ENCODE measurements at places on chromosomes 2 and 18. TPM values are rescaled to one million over a fixed set of nuclear protein-coding genes. Genes with fewer than 3 reads are reported as not detected.

Gene NEUROD1
- total RNA-seq, result not detected

Gene VRK2
- 28.2 TPM for total RNA-seq

Gene ANKRD30B
- total RNA-seq, result not detected

Gene UGT1A10
- not detected for total RNA-seq

Gene UGT1A7
- 4.8 TPM for total RNA-seq

Gene GKN2
- 1.9 TPM for total RNA-seq

Gene TIGD1
- total RNA-seq, result 5.6 TPM

Gene TMEM200C
- not detected for total RNA-seq

Gene ASB18
- not detected for total RNA-seq

Gene COLEC12
- 0.06 TPM for total RNA-seq

Gene CCL20
- total RNA-seq, result 7.8 TPM

Gene RTP5
- total RNA-seq, result not detected

Gene LAMA3
- total RNA-seq, result 52.1 TPM

Gene CYS1
- 1.5 TPM for total RNA-seq

Gene DCC
- total RNA-seq, result not detected

Gene RBM44
- total RNA-seq, result 0.30 TPM

Gene KCNJ3
- total RNA-seq, result not detected

Gene DUSP2
- total RNA-seq, result 0.38 TPM

Gene ONECUT2
- total RNA-seq, result 0.37 TPM

Gene C2orf74
- 15.6 TPM for total RNA-seq

Gene FAM237A
- not detected for total RNA-seq

Gene SKA1
- 10.9 TPM for total RNA-seq

Gene REG3G
- total RNA-seq, result not detected

Gene GRHL1
- 0.84 TPM for total RNA-seq

Gene SKOR2
- not detected for total RNA-seq

Gene CD207
- total RNA-seq, result not detected

Gene SMC6
- total RNA-seq, result 21.8 TPM

Gene DUSP11
- total RNA-seq, result 47.7 TPM

Gene CABLES1
- total RNA-seq, result 15.3 TPM

Gene CHMP1B
- total RNA-seq, result 49.4 TPM

Gene CERKL
- total RNA-seq, result 0.24 TPM

Gene TSHZ1
- total RNA-seq, result 5.7 TPM

Gene SPHKAP
- total RNA-seq, result not detected

Gene ALKAL2
- not detected for total RNA-seq

Gene SAG
- total RNA-seq, result not detected

Gene DNAH7
- 0.82 TPM for total RNA-seq

Gene SERPINB11
- total RNA-seq, result not detected

Gene PSMA8
- not detected for total RNA-seq

Gene IL36A
- not detected for total RNA-seq

Gene ANO7
- total RNA-seq, result 2.0 TPM

Gene CTLA4
- total RNA-seq, result not detected

Gene TUBA3E
- total RNA-seq, result 4.6 TPM

Gene IKZF2
- 0.37 TPM for total RNA-seq

Gene PRSS56
- 0.13 TPM for total RNA-seq

Gene RBKS
- 6.9 TPM for total RNA-seq

Gene MBP
- total RNA-seq, result 15.4 TPM

Gene PDE1A
- total RNA-seq, result 0.31 TPM

Gene IL36G
- total RNA-seq, result not detected

Gene BOLL
- not detected for total RNA-seq

Gene DQX1
- 0.10 TPM for total RNA-seq

Gene SIGLEC15
- total RNA-seq, result 0.05 TPM

Gene DAW1
- 3.2 TPM for total RNA-seq

Gene PCARE
- total RNA-seq, result not detected

Gene MDH1B
- 1.6 TPM for total RNA-seq

Gene C18orf54
- 2.8 TPM for total RNA-seq
